Caudate nucleus (tissue), 63 donors: ENCODE measurements at places on chromosomes 4 and X.

GRCh38 chr4:82044141-82044993 is 329.4 kb downstream of the HNRNPD start:
- peak; percentile 46 for DNase-seq

- DNase-seq, result no peak
Measured at GRCh38 chrX:129679901-129680300, 25.1 kb upstream of the APLN start.

GRCh38 chr4:31947101-31947500 is 1226.9 kb downstream of the PCDH7 start:
- DNase-seq, result no peak

- no peak for DNase-seq
Measured at GRCh38 chrX:73767017-73767416, 204.0 kb downstream of the CHIC1 start.

DNA sequence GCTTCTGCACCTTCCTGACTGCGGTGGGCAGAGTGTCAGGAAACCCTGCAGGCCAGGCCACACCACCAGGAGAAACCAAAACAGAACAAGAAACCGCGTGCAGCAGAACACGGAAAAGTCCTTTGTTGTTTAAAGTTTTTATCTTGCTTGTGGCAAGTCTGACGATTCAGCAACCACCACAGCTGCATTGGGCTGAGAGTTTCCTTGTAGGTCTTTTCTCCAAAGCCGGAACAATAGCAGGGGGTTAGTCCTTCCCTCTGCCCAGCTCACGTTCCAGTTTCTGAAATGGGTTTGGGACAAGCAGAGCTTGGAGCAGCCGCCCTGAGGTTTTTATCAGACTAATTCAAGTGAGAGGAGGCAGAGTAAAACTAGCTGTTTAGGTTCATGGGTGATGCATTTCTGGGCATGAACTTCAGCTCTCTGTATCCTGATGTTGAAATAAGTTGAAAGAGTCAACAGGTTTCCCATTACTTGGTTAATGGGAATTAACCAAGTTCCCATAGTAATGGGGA is 216.9 kb downstream of the PTTG2 start:
- no peak for DNase-seq

DNA sequence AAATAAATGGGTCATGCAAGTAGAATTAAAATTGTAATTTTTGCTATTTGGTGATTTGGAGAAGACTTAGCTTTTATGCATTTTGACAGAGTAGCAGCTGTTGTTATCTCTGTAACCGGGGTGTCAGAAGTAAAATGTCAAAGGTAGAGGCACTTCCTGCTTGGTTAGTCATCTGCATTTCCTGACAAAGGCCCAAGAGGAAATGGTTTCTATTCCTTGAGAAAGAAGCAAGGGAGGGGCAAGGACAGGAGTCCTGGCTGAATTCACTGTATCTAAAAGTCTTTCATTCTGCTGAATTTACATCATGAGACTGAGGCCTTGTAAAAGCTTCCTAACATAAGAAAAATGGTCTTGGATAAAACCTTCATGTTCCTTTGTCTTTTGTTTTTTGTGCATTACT is 550.9 kb upstream of the BOD1L1 start:
- no peak for DNase-seq

GRCh38 chr4:7151668-7152227 is 40.6 kb upstream of the SORCS2 start:
- DNase-seq, result no peak

DNA sequence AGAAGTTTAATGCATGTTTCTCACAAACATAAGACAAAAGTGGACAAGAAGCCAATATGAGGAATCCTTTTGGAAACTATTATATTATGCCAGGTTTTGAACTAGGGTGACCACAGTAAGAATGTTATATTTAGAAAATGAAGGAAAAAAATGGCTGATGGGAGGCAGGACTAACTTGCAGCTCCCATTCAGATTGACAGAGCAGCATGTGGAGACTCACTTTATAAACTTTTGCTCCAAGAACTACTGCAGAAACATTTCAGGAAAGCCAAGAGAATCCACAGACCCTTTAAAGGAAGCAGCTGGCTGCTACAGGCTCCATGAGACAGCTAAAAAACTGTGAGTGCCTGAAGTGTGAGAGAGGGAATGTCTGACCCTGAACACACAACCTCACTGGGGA is 738.6 kb upstream of the GRIA3 start:
- DNase-seq, result no peak

DNA sequence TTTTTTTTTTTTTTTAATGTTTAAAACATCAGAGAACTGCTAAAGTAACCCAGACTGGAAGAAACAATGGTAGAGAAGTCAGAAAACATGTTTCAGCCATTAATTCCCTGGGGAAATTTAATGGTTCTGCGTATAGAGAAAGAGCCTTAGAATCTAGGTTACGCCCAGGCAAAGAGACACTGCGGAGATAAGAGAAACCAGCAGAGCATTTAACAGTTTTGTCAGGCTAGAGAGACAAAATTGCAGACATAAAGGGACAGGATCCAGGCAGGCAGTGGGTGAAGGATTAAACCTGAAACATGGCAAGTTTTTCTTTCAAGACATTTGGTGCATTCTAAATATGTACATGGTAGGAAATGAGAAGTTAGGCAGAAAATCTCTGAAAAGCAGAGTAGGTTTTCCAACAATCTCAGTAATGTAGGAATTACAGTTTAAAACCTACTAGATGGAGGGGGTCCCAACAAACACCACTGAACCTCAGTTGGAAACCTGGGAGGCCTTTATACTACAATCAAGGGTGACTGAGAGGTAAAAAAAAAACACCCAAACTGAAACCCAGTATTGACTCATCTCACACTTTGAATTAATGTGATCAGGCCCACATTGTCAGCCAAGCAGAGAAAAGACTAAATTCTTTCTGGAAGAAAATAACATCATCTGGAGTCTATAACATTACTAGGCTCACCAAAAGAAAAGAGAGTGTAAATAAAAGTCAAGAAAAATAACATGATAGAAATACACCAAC is 254.2 kb upstream of the NWD2 start:
- no peak for DNase-seq

DNA sequence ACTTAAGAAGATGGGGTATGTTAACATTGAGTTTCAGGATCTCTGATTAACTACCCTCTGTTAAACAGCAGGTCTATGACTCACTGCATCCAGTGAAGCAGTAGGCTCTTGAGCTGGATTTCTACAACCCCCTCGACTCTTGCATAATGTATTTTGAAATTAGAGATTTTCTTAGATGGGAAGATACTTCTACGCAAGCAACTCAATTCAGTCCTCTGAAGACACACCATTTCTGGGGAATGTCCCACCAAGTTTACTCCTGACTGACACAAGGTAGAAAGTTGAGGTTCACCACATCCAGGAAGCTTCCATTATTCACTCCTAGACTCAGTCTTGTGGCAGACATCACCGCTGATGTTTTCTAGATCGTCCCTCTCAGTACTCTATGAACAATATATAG is 12.9 kb downstream of the PALLD start:
- DNase-seq, result no peak

GRCh38 chr4:163109967-163110366 is 56.7 kb downstream of the NAF1 start:
- DNase-seq, result no peak

- DNase-seq, result no peak
Measured at GRCh38 chrX:8919801-8920200, 114.1 kb downstream of the FAM9B start.

DNA sequence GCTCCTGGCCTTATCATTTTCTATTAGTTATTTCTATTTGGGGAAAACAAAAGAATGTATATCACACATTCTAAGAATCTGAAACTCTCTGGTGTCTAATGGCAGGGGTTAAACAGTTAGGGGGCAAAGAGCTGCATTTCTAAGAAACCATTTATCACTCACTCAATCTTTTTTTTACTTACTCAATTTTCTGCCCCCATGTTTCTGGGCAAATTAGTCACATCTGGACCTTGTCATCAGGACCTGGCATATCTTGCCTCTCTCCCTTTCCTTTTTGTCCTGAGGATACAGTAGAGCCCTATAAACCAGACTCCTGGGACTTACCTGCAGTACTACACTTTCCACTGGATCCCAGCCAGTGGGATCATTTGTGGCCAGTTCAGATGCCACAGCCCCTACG is 89.1 kb downstream of the ANXA3 start:
- DNase-seq, result no peak
